ENCODE measurements at places on chromosomes 2 and 18.

- DNase-seq, result no peak
Measured at GRCh38 chr2:134258684-134259388, 5.0 kb downstream of the MGAT5 start.

DNA sequence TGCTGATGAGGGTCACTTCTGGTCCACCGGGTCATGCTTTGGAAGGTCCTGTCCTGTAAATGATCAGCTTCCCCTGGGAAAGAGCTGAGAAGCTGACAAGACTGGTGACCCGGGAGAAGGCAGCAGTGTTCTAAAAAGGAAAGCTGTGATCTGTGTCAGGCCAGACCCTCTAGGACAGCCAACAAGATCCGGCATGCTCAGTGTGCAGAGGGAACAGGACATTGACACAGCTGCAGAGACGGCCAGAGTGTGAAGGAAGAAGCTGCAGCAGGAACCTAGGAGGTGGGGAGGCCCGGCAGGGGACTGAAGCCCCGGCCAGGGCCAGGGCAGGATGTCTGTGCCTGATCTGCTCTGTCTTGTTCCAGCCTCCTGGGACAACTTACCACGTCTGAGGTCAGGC lies 372.7 kb upstream of the ID2 start:
- no peak for DNase-seq

GRCh38 chr2:239087046-239087710 lies 239.3 kb downstream of the TWIST2 start:
- peak; percentile 25 for DNase-seq

GRCh38 chr2:160479269-160479668 lies 14.3 kb downstream of the RBMS1 start:
- no peak for DNase-seq

DNA sequence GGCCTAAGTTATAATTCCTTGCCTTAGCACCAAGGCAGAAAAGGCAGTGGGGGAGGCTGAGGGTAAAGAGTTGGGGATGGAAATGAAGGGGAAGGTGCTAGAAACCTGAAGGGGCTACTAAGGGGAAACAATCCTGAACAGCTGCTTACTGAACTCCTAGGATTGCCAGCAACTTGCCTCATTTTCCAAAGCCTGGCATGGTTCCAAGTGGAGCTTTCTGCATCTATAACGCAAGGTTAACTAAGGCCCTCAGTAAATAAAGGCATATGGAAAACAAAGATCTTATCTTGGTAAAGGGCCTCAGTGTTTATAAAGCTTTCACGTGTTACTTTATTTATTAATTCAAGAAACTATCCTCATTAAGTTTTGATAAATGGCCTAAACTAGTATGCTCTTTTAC lies 10.9 kb downstream of the MEP1B start:
- no peak for DNase-seq

DNA sequence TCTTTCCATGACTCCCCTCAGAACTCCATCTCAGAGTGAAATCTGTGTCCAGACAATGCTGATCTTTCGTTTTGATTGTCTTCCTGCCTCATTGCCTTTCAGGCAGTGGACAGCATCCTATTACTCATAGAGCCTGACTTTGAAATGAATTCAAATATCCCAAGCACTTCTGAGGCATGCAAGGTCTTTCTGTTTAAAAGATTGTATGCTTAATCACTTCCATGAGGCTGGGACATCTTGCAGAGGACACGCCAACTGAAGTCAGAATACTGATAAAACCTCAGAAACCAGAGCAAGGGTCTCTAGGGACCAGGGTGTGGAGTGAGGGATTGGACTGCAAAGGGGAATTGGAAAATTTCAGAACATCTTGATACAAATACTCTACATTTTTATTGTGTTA lies 836.5 kb upstream of the ID2 start:
- DNase-seq, result peak; percentile 42
